Activated CD4-positive, alpha-beta memory T cell treated with anti-CD3 and anti-CD28 coated beads for 36 hours (primary cell): ENCODE measurements at places on chromosomes 3 and 15.

DNA sequence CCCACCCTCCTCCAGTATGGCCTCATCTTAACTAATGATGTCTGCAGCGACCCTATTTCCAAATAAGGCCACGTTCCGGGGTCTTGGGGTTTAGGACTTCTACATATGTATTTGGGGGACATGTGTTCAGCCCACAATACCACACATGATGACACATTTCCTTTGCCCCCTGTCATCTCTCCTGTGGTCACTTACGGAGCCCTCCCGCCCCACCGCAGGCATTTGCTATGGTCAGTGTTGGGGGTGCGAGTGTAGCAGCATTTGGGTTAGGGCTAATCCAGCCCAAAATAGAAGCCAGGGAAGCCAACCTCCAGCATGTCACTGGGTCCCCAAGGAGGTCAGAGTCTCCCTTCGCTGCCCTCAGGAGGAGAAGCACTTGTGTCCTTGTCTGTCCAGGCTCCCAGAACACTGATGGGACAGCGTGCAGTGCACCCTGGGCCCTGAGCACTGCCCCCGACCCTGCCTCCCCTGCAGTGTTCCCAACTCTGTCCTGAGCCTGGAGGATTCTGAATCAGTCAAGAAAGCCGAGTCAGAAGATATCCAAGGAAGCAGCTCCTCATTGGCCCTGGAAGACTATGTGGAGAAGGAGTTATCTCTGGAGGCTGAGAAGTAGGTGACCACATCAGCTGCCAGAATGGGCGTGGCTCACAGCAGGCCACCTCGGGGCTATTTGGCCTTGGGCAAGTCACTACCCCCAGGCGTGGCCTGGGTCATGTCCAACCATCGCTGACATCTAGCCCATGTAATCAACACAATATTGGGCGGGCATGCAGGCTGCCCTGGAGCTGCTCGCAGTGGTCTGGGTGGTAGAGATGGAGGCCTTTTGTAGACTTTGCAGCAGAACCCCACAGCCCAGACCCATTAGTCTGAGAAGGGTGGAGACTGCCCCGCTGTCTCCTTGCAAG lies 46.9 kb upstream of the FGD5 start:
- DNase-seq: no peak

GRCh38 chr3:49609314-49609713 lies 55.0 kb downstream of the BSN start:
- no peak for DNase-seq

DNA sequence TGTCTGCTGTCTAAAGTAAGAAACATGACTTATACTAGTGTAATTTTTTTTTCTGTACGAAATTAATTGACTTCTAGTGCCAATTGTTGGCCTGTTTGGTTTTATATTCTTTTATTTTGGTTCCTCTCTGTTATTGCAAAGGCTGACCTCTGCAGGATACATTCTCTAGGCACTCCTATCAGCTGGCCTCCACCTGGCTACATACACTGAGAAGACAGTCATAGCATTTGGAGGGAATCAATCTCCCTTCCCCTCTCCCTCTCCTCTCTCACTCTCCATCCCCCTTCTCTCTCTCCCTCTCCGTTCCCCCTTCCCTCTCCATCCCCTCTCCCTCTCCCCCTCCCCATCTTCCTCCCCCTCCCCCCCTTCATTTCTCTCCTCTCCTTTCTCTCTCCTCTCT lies 116.7 kb downstream of the MCTP2 start:
- no peak for DNase-seq

GRCh38 chr15:43105778-43106485 lies at the start of gene UBR1:
Gene UBR1 (minus strand): TSS chr15:43106038. CDS start chr15:43106022, 16 bp downstream.
- DNase-seq: peak; percentile 95

- no peak for DNase-seq
Observed at GRCh38 chr3:69613286-69613685, 126.0 kb upstream of the MITF start.

- no peak for DNase-seq
Observed at GRCh38 chr3:172546628-172547214, 23.5 kb upstream of the TNFSF10 start.

DNA sequence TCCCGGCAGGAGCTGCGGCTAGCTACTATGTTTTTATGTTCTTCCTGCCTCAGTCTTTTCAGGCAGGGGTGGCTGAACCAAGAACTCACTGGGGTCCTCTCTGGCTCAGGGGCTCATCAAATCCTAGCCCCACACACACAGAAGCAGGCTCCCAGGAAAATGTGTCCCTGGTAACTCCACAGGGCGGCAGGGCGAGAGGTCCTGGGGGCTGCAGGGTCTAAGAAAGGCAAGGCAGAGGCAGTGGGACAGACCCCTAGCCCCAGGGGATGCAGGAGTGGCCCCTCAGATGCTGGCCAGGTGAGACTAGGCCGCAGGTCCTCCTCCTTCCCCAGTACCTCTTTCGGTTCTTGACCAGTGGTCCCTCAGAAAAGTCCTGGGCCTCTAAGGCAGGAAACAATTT lies 48.9 kb downstream of the PTH1R start:
- DNase-seq: no peak

- peak; percentile 66 for DNase-seq
Observed at GRCh38 chr15:60704129-60704528, 225.2 kb upstream of the ICE2 start.

- no peak for DNase-seq
Observed at GRCh38 chr3:133896002-133896761, 500 bp upstream of the RAB6B start.

DNA sequence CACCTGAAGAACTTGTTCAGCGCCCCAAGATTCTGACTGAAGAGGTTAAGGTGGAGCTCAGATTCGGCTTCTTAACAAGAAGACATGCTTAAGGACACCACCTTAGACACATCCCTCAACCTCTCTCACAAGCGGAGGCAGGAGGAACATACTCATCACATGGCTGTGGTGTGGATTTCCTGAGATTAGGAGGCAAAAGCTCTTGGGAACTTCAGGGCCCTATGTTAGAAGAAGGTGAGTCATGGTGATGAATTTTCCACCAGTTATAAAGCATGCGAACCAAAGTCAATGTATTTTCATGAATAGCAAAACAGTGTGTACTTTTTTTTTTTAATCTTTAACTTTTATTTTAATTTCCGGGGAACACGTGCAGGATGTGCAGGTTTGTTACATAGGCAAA lies 212.2 kb upstream of the SUCLG2 start:
- no peak for DNase-seq

- no peak for DNase-seq
Observed at GRCh38 chr15:100878130-100878529, 1.5 kb upstream of the ALDH1A3 start.

DNA sequence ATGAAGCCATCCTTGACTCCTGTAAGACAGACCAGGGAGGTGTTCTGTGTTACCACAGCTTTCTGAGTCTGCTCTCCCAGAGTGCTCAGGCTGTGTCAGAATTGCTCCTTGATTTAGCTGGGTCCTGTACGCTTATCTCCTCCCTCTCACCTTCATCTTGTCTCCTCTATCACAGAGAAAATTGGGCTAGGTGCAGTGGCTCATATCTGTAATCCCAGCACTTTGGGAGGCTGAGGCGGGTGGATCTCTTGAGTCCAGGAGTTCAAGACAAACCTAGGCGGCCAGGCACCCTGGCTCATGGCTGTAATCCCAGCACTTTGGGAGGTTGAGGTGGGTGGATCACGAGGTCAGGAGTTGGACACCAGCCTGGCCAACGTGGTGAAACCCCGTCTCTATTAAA lies 5.9 kb downstream of the SCAMP5 start:
- no peak for DNase-seq

- no peak for DNase-seq
Observed at GRCh38 chr3:182259579-182259978, 533.7 kb upstream of the ATP11B start.

GRCh38 chr3:42085641-42086376 lies 5.3 kb upstream of the TRAK1 start:
- no peak for DNase-seq

- DNase-seq: no peak
Observed at GRCh38 chr3:70546679-70547078, 234.2 kb upstream of the MDFIC2 start.

GRCh38 chr15:89042387-89042786 lies 45.9 kb upstream of the ABHD2 start:
- DNase-seq: no peak

DNA sequence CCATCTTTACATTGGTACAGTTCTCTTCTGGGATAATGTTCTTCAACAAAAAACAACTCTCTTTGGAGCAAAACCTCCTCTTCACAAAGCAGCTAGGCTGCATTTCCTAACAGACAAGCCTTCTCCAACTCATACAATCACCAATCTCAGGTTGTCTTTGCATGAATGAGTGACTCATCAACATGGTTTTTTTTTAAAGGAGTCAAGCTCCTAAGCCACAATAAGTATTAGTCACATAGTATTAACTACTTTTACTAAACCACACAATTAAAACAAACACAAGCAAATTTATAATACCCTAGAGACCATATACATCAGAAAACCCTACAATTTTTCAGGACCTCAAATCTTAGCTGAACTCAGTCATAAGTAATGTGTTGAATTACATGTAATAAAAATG lies 137.4 kb downstream of the TBC1D5 start:
- no peak for DNase-seq

- peak; percentile 43 for DNase-seq
Observed at GRCh38 chr3:46717447-46718231, at the start of gene PRSS50. Gene PRSS50 (minus strand): TSS chr3:46717869. CDS start chr3:46717824, 45 bp downstream.

DNA sequence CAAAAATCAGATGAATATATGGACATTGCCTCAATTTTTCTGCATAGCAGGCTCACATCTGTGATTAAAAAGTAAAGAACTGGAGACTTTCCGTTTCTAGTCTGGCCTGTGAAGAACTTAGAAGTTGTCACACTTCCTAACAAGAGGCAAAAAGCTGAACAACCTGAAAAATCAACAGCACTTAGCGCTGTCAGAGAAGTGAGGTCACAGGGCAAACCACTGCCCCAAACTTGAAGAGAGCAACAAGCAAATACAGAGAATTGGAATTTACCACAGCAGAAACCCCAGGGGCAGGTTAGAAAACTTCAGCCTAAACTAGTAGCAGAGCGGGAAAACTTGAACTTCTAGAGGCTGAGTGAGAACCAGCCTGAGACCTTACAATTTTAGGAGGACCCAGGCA lies 38.9 kb downstream of the CCDC54 start:
- no peak for DNase-seq

GRCh38 chr15:41945221-41945620 lies 27.1 kb downstream of the EHD4 start:
- DNase-seq: no peak
